ENCODE measurements at places on chromosomes 5 and 9.

DNA sequence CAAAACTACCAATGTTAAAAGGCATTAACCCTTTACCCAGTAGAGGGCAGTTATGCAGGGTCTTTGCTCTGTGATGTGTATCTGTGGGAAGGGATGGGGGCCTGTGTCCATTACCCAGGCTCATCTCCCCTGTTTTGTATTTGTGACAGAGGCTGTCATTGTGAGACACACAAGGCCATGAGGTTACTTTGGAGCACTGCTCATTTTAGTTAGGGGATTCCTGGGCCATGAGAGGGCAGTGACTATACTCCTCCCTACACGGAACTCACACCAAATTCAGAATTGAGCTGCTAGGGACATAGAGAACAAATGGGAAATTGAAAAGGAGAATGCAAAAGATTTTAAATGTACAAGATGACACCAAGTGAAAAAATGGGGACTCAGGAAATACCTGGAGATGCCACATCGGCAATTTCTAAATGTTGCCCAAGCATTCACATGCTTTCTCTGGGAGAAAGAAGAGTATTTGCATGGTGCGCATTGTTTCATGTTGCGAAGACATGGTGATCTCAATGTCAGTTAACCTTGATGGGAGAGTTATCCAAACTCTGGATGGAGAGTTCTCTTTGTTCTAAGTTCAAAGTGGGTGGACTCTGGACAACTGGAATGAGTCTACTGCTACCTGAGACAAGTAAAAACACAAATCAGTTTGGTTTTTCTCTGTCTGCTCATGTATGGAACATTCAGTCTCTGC is 32.5 kb downstream of the C9orf152 start:
- DNase-seq = no peak

DNA sequence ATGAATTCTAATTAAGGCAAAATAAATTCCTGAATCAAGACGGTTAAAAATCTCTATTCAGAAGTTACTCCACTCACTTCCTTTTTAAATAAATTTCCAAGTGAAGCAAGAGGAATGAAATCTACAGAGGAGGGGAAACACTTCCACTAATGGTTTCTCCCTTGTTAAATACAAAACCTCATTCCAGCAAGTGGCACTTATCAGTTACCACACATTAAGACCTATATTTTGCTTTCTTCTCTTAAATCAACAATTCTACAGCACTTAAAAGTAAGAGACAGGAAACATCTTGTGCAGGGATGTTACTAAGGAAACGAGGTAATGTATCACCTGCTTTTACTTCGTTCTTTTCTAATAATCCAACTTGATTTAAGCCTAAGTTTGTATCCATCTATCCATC is 172.6 kb downstream of the RAPGEF6 start:
- no peak for DNase-seq

GRCh38 chr9:15834541-15834940 is 281.7 kb downstream of the CCDC171 start:
- DNase-seq = no peak

- DNase-seq = no peak
These were observed 20.6 kb upstream of the IL7R start for GRCh38 chr5:35835796-35836742.

DNA sequence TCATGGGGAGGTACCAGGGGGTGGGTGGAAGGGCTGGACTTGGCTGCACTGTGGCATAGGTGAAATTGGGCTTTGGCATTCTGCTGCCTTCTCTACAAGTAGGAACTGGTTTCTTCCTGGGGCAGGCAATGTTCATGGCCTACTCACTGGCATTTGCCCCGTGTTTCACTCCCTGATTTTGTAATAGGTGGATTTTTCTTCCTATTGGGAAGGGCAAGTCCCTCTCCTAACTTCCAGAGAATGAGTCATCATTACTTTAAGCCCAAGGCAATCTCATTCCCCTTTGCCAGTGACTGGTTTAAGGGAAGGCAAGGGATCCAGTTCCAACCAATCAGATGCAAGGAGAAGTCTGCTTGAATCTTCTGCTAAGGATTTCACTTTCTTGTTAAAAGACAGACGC is 67.9 kb upstream of the ANKRD55 start:
- DNase-seq = no peak

GRCh38 chr9:109016132-109016531 is 2.8 kb upstream of the CTNNAL1 start:
- no peak for DNase-seq

DNA sequence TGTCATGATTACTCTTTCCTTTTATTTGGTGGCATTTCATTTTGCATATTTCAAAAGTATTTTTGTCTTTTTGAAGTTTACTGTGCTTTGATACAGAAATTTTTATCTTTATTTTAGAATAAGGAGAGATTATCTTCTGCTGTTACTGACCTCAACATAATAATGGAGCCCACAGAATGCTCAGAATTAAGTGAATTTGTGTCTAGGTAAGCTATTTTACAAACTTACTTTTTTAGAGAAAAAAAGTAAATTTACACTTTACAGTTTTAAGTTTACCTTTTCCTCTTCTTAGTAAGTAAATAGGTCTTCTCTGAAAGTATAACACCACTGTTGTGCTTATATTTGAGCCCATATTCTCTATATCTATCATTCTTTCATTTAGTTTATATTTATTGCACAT is 19.8 kb downstream of the CENPP start:
- no peak for DNase-seq

DNA sequence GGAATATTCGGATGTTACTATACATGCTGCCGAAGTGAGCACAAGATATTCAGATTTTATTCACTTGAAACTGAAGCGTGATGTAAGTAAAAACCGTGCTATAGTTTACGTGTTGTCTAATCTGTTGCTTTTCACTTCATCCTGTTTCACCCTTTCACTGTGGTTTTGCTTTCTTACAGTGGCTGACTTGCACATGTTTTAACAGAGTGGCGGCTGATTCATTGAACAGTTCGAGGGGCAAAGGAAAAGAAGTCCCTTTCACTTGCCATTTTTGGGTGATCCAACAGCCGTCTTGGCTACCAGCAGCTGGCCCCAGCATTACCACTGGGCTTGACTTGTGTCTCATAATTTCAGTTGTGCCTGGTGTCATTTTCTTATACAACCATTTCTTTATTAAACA is 134.0 kb downstream of the IRX1 start:
- no peak for DNase-seq

DNA sequence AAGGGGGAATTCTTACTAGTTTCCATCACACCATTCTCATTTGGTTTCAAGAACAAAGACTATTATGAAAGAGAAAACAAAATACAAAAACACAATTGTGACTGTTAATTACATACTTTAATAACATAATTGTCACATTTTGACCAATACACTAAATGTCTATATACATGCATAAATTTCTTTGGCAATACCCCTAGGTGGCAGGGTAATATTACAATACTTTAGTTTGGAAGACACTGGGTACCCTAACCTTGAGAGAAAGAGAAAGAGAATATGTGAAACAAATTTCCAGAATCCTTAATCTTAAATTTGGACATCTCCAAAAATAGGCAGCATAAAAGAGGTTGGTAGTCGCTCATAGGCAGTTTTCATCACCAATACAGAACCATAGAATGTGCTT is 619.6 kb upstream of the ADAMTS16 start:
- DNase-seq = no peak

DNA sequence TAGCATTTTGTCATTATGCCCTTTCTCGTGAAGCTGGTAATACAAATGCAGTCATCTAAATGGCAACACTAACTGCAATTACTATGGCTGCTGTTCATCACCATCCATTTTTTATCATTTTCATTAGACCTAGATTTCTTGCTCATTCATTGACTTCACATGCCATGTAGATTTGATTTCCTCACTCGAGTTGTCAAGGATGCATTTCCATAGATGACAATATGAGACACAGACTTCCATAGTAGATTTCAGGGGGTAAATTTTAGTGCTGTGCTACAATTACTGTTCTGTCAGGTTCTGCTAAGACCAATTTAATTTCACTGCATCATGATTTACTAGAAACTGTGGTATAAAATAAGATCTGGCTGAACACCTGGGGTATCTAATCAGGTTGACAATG is 589.2 kb downstream of the SEMA5A start:
- no peak for DNase-seq

DNA sequence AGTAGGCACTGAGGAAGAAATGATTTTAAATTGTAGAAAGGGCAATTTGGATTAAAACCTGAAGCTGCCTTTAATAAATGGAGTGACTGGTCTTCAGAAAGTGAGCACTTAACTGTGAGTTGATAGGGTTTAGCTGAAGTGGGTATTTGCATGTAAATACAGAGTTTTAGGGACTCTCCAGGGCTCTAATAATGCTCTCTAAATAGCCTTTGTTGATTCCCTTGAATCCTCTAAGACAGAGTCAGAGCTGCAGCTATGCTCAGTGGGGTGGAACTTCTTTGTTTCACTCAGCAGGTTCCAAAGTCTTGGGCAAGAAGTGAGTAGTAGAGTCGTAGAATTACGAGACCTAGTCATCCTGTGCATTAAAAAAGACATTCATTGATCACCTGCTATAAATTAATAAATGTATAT is 21.4 kb downstream of the GLRA1 start:
- DNase-seq = no peak

DNA sequence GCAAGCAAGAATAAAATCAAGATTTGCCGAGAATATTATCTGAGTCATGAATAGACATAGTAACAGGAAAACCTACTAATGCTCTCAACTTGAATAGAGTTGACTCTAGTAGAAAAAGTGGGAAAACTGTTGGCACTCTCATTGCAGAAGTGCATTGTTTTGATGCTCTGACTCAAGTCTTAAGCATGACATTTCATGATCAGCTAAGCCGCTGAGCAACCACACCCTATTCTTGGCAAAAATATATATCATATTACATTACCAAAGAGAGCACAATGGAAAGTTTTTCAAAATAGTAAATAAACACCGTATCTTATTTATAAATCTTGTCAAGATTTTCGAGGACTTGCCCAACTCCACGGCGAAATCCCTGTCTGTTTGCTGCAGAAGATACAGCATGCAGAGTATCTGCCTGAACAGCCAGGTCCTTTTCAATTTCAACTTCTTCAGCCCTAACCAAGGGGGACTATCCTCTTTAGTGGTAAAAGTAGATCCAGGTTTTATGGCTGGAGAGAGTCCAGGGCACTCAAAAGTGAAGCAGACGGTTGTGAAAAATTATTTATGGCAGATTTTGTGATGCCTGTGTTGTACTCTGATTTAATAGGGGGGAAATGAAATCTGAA is 13.9 kb upstream of the ADAMTSL1 start:
- no peak for DNase-seq

DNA sequence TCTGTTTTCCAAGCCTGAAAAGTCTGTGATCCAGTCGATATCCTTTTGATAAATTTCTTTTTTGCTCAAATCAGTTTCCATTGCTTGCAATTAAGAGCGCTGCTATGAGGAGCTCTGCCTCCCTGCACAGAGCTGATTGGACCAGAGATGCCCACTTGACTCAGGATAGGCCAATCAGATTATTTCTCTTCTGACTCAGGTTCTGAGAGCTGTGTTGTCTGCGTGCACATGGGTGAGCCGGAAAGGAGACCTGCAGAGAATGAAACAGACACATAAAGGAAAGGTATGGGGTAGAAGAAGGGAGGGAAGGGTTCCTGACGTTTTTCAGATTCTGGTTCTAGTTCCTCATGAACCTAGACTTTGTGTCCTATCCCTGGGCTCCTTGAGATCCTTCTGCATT is 15.8 kb upstream of the FABP6 start:
- DNase-seq = no peak

DNA sequence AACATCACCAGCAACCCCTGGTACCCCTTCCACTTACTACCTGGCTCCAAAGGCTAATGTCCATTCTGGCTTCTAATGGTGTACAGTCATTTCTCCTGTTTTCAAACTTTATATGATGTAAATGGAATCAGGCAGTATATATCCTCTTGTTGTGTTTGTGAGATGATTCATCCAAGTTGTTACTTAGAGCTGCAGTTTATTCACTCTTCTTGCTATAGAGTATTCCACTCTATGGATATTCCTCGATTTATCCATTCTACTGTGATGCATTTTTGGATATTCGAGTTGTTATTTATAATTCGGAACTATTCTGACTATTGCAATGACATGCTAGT is 32.4 kb downstream of the IRF1 start:
- no peak for DNase-seq

Data from ecto neural progenitor cell (in vitro differentiated cells).